Hindlimb muscle (tissue), 1 donor: ENCODE measurements at places on chromosomes 11 and 22.

DNA sequence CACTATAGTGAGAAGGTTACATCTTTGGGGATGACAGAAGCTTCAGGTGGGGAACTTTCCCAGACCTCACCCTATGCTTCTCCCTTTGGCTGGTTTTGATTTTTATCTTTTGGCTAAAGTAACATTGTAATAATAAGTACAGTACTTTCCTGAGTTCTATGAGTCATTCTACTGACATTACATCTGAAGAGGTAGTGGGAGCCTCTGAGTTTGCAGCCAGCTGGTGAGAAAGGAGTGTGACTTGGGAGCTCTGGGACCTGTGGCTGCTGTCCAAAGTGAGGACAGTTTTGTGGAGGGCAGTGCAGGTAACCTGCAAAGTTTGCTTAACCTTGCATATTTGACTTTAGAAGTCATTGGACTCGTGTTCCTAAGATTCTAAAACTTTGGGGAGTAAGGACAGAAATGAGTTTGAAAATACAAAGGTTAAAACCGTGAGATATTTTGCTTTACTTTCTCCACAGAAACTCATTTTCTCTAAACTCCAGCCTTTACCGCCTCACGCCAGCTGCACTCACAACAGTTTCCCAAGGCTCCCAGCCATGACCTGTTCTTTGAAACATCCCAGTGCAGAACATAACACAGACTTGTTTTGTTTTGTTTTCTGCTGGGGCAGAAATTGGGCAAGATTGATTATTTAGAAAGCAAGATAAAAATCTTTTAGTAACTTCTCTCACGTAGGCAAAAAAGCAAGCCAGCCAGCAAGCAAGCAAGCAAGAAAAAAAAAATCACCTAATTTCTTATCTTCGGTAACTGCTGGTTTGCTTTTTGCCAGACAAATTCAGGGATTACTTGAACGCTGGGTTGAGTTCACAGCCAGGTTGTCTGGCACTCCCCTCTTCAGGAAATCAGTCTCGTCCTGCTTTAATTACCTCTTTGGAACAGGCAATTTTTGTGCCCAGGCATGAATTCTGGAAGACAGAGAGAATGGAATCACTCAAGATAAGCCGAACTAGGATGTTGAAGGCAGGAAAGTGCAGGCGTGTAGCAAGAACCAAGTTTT, 478.3 kb upstream of the ISX start:
- peak; percentile 8 for DNase-seq

- DNase-seq = no peak
Observed at GRCh38 chr11:31366795-31367194, 2.7 kb downstream of the DCDC1 start.

DNA sequence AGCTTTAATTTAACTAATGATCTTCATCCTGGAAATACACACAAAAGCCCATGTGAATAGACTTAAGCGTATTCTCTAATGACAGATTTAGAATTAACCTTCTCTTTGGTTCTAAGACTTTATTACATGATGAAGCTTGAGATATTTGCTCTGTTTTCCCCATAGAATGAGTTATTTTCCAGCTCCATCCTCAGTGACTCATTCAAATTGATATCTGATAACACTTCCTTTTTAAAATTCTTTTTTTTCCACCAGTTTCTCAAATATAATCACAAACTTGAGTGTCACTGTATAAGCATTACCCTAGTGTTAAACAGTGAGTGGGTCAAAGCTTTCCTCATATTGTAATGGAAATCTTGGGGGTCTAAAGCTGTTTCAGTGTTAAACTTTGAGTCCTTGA, 535.8 kb downstream of the KCNA4 start:
- no peak for DNase-seq

DNA sequence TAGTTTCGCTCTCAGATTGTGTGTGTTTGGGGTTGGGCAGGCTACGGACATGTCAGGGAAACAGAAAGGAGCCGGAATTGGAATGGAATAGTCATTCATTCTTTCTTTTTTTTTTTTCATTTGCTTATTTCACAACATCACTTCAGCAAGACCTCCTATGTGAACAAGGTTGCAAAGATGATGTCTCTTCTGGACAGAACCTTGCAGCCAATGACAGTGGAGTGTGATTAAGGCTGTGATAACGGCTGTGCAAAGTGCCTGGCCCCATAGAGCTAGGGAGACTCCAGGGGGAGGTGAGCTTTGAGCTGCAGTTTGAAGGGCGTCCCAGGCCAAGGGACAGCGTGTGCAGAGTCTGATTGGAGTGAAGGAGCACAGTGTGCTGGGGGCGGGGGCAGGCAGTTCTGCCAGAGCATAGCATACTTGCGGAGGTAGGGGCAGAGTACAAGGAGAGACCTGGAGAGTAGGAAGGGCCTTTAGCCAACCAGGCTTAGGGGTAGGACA, 3.4 kb downstream of the TIGD3 start:
- DNase-seq = no peak

GRCh38 chr11:75668451-75669297, at the start of gene MAP6:
Gene MAP6, minus strand, starts transcription at chr11:75669038. Its CDS starts 669 bp downstream, at chr11:75668369.
- peak; percentile 26 for DNase-seq

- no peak for DNase-seq
Observed at GRCh38 chr22:31247726-31248125, 35.6 kb downstream of the LIMK2 start.

DNA sequence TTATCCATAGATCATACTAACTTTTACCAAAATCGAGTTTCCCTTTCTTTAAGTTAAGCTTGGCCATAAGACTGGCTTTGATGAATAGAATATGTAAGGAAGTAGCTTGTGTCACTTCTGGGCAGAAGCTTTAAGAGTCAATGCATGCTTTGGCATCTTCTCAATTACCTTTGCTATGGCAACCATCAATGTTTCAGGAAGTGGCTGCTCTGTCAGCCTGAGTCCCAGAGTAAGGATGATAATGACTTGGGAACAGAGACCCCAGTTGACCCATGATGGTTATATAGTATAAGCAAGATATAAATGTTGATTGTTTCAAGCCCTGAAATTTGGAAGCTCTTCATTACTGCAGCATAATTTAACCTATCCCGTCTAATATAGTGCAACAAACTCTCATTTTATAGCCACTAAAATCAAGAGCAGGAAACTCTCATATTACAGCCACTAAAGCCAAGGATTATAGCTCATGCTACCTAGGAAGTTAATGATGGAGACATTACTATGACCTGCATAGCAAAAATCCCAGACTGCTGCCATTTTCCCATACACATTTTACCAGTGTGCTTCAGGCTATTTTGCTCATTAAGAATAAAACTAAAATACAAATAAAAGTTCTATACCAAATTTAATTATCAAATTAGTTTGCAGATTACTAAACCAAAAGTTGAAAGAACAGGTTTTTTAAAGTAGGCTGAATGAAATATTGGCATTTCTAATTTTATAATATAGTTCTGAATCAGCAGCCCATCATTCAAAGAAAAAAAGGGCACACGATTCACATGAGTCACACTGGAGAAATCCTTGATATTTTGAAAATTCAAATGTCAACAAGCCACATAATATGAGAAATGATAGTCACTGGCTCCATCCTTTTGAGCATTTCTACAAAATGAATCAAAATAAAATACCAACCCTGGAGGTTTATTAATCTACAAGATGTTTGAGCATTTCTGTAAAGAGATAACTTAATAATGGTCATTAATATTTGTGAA, 23.8 kb downstream of the FSHB start:
- no peak for DNase-seq

DNA sequence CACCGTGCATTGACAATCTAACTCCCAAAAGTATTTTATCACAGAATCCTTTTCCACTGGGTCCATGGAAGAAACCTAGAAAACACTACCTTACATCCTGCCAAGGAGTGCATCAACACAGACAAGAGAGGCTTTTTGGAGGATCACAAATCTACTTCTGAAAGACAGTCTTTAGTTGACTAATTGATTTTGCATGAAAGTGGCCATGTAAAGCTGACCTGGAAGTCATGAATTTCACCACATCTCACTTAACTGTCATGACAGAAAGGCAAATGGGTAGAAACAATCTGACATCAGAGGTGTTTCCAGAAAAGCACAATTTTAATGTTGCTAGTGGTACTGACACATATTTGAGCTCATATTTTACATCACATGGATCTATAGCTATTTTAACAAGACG, 101.6 kb downstream of the FAM76B start:
- DNase-seq = no peak

GRCh38 chr11:122714484-122714883, 59.0 kb downstream of the UBASH3B start:
- DNase-seq = no peak

GRCh38 chr11:10309163-10310093, 4.6 kb downstream of the ADM start:
- DNase-seq = no peak

GRCh38 chr11:28072321-28072720, 35.6 kb downstream of the KIF18A start:
- DNase-seq = no peak

DNA sequence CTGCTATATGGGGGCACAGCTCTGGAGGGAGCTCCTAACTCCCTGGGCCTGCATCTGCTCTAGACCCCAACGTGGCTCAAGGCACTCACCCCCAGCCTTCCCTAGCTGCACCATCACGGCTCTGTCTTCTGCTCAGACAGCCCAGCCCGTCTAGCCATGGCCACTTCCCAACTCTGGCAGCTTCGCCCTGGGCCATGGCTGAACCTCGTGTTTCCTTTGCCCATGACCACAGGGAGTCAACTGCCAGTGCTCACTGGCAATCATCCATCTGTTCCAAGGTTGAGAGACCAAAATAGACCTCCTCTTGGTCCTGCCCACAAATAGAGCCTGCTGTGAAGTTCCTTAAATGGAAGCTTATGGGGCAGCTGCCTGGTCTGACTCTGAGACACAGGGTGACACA, 5.4 kb downstream of the LMO1 start:
- DNase-seq = no peak

- DNase-seq = no peak
Observed at GRCh38 chr11:1151366-1152315, 6.1 kb upstream of the MUC5AC start.

GRCh38 chr11:93236741-93237675, 39.2 kb upstream of the SLC36A4 start:
- DNase-seq = no peak

DNA sequence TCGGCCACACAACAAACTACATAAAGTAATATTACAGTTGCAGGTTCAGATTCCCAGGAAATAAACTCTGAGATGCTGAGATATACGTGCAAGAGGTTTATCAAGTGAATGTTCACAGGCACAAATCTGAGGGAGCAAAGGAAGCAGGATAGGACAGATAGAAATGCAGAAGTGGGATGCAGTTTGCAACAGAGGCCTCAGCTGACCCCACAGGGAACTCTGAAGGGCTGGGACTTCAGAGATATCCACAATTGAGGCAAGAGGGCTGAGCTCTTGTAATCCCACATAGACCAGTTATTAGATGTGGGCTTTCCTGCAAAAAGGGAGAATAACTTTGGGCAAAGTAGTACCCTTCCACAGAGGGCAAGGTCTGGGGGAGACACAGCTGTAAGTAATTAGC, 25.4 kb upstream of the ARHGAP20 start:
- no peak for DNase-seq

GRCh38 chr11:7490535-7490934, 5.2 kb downstream of the OLFML1 start:
- DNase-seq = no peak

DNA sequence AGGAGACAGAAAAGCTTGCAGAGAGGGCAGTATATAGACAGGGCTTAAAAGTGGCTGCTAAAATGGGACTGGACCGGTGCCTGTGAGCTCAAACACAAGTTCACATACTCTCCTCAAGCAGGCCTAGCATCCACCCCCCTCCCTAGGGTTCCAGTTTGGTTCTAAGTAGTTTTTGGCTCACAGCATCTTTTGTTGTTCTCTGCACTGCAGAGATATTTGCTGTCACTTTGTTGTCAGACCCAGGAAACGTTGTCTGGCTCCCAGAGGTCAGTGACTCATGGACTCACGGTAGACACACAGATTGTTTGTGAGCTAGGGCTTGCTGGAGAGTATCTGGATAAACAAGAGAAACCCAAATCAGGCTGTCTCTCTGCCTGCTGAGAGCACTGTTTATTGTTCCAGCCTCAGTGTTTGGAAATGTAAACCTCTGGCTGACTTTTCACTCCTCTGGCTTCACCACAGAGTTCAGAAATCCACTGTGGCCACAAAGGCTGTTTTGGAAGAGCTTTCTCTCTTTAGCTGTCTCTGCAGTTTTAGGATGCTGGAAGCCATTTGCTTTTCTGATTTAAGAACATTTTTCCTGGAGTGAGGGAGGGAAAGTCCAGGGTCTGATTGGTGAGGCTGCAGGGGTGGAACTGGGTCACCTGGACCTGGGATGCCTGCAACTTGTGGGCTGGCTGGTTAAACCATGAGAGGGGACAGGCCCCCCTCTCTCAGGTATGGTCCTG, 303.7 kb upstream of the PLET1 start:
- peak; percentile 69 for DNase-seq

DNA sequence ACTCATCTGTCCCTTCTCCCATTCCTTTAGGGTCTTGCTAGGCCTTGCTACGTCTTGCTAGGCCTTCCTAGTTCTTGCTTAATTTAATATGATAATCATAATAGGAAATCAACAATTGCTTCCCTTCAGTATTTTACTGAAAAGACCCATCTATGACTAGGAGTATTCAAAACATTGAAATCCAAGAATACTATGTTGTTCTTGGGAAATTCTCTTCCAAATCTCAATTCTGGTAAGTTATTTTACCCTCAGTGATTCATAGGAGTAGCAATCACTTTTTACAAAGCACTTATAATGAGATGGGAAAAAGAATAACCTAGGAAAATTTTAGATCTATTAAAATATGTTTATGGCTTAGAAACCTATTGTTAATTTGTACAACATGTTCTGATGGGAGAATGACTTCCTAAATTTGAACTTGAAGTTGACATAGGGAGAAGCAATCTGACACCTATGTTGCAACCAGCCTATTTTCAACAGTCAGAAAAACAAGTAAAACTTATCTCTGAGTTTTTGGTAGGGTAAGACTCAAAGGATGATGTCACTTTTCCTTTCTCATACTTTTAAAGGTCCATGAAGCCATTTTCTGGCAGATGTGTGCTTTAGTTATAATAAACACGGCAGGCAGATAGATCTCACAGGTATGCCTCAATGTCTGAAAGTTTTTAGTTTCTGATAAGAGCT, 29.5 kb upstream of the HIPK3 start:
- no peak for DNase-seq

GRCh38 chr11:119626197-119626841, 102.7 kb downstream of the NECTIN1 start:
- DNase-seq = no peak

- DNase-seq = no peak
Observed at GRCh38 chr11:65585396-65586246, 9.8 kb downstream of the EHBP1L1 start.

- no peak for DNase-seq
Observed at GRCh38 chr11:58577555-58578135, 1.2 kb upstream of the ZFP91 start.

DNA sequence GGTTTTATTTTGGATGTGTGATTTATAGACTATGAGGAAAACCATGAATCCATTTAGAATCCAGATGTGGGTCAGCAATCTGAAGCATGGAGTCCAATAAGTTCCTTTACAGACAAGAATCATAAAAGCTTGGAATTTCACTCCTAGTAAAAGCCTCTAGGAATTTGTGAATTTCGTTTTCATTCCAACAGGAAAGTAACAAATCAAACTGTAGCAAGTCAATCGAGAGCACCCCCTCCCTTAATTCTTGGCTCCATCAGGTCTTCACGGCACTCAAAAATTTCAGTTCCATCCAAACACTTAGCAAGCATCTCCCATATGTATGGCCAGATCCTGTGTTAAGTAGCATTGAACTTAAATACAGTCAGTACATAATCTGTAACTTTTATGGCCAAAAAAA, 143.6 kb upstream of the POU2AF2 start:
- peak; percentile 84 for DNase-seq
